Adrenal gland (tissue), 19 donors: ENCODE measurements at places on chromosomes 7 and 10. TPM values are rescaled to one million over a fixed set of nuclear protein-coding genes. Genes with fewer than 3 reads are reported as not detected.

DNA sequence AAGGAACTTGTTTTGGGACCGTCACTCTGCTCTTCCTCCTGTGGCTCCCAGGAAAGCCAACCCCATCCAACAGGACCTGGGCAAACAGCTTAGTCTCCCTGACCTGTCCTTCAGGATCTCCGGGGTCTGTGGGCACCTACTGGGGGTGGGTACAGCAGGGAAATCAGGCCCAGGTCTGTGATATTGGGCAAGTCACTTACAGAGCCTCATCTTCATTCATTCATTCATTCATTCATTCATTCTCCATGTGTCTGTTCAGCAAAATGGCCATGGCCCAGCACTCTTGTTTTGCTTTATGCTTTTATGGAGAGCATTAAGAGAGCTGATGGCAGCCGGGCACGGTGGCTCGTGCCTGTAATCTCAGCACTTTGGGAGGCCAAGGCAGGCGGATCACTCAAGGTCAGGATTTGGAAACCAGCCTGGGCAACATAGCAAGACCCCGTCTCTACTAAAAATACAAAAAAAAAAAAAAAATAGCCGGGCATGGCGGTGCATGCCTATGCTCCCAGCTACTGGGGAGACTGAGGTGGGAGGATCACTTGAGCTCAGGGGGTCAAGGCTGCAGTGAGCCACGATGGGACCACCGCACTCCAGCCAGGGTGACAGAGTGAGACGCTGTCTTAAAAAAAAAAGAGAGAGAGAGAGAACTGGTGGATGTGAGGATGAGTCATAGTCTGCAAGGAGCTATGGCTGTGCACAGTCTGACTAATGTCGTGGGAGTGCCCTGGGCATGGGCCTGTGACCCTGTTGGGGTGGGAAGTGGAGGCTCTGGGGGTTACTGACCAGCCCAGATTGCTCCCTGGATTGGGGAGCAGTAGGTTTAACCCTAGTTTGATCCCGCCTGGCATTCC lies 54.3 kb downstream of the CLIP2 start:
- peak; percentile 47 for DNase-seq

GRCh38 chr10:121600611-121601010 lies 2.4 kb upstream of the FGFR2 start:
- no peak for DNase-seq

GRCh38 chr10:20369863-20370736 lies 527.0 kb downstream of the NEBL start:
- no peak for DNase-seq

- DNase-seq = no peak
Measured at GRCh38 chr7:157827045-157827862, 490.4 kb downstream of the DNAJB6 start.

DNA sequence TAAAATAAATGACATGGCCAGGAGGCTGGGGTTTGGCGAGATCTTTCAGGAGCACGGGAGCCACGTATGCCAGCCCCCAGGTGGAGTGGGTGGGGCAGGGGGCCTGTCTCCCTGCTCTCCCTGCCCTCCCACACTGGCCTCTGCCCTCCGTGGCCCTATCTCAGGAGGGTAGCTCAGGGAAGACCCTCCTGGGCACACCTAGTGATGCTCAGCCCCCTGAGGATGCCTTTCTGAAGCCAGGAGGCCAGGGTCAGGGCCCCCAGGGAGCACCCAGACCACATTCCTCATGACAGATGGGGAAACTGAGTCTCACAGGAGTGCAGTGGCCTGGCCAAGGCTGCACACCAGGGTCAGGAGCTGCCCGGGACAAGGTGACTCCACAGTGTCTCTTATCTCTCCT lies 223.4 kb downstream of the ELFN1 start:
- DNase-seq = no peak

DNA sequence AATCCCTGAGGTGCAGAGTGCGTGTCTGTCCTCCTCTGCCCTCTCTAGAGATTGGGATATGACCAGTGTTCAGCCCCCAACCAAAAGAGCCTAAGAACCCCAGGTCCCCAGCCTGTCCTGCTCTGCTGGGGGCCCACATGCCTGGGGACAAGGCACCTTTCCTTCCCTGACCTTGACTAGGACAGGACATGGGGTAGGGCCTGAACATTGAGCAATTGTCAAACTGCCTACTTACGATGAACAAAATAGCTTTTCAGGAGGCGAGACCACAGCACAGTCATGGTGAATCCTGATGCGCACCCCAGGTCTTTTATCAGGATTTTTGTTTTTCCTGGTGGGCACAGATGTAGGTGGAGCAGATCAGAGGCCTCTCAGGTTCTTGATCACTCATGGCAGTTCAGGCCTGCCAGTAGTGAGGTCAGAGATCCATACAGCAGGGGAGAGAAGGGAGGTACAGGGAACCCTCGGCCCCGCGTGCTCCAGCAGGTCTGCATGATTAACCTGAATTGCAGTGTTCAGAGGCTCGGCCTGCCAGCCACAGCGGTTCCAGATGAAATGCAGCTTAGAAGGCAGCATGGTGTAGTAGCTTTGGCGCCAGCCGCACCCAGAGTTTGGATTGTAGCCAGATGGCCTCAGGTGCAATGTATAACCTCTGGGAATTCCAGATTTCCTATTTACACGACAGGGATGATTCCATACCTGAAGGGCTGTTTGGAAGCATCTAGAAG lies 191.3 kb downstream of the CUX1 start:
- DNase-seq = no peak

DNA sequence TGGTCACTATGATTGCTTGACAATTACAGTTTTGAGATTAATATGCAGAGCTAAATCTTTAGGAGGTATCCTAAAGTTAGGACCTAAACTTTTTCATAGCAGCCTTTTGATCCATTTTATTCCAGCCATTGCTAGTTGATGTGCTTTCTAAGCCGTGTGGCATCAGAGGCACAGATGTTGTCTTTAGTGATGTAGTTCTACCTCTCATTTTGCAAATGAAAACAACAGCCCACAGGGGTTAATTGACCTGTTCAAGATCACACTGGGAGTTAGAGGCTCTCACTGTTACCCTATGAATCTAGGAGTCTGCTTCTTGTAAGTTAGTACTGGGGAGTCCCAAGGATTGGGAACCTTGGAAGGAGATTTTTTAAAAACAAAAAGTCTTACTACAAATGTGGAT lies 10.6 kb downstream of the AUTS2 start:
- no peak for DNase-seq

DNA sequence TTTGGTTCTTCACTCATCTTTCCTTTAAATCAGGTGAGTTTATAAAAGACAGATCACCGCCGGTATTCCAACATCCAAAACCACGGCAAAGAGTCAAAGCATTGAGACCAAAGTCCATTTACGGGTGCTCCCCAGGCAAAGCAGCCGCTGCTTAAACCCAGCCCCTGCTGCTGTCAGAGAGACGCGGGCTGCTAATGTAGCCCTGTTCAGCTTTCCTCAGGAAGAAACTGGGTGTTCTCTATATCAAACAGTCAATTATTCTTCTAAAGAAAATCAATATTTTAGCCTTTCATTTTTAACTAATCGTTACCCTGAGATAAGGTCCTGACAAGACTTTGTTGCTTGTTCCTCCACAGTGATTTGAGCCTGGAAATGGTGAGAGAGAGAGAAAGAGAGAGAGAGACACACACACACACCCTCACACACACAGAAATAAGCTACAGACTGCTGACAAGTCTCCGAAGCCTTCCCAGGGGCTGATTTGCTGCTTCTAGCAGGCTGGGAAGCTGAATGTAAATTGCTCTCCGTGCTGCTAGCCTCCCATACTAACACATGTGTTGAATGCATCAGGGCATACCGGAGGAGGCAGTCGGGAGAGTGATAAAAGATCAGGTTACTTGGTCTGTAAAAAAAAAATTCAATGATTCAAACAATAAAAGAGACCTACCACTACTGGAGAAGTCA lies 183.0 kb upstream of the ANK3 start:
- DNase-seq = peak; percentile 26

GRCh38 chr10:77643795-77644468 lies 6.3 kb upstream of the KCNMA1 start:
- DNase-seq = peak; percentile 54

DNA sequence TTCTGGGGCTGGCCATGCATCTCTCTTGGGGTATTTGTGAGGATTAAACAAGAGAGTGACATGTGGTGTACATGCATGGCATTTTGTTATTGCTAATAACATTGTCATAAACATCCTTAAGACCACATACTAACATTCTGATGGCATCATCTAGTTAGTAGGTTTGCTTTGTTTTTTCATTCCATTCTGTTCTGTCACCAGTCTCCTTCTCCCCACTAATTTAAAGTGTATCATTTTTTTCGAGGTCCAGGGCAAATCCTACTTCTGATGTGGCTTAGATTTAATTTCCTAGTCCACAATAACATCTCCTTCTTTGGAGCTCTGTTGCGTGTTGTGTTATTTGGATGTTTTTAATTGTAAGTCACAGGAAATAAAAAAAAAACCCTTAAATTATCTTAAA lies 248.1 kb downstream of the LRMDA start:
- DNase-seq = no peak

DNA sequence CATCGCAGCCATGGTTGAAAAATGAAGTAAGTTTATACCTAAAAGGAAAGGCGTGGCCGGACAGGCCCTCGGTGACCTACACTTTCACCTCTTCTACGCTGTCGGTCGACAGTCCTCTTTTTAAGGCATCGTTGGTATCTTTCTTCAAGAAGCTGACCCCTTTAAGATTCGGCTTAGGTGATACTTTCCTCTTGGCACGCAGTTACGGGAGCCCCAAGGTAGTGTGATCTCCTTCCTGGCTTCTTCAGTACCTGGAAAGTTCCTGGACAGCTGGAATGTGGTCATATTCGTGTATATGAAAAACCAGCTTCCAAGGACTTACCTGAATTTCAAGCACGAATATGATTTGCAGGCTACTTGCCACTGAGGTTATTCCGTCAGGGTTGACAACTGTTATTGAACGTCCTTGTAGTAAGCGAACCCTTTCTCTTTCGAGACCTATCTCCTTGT lies 885 bp upstream of the SYPL1 start:
- no peak for DNase-seq

GRCh38 chr10:106942035-106942662 lies 222.4 kb downstream of the SORCS1 start:
- peak; percentile 16 for DNase-seq

The OR2A5 gene
- not detected for total RNA-seq

GRCh38 chr10:85976267-85976793 lies 390.3 kb downstream of the GRID1 start:
- no peak for DNase-seq

DNA sequence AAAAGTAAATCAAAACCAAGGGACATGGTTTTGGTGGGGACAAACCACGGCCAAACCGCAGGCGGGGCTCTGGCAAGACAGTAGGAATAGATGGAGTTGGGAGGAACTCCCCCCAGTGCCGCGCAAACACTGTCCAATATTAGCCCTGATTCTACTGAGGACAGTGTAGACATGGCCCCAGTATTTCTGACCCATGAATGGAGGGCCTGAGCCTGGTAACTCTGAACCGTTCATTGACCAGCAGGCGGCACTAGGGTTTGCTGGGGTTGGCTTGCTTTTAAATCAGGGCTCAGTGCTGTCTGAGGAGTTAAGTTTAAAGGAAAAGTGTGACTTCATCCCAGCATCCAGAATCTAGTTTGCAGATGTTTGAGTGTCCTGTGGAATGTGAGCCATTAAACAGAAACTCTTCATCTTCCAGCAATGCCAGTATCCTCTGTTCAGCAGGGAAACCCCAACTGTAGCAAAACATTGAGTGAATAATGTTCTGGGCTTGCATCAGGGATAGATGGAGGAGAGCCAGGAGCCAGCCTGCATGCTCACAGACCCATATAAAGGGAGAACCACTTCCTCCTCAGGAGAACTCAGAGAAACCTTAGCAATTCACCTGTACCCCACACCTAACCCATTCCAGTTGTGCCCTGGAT lies 147.4 kb upstream of the PRSS58 start:
- DNase-seq = no peak

- no peak for DNase-seq
Measured at GRCh38 chr7:50983850-50984249, 201.2 kb upstream of the GRB10 start.

DNA sequence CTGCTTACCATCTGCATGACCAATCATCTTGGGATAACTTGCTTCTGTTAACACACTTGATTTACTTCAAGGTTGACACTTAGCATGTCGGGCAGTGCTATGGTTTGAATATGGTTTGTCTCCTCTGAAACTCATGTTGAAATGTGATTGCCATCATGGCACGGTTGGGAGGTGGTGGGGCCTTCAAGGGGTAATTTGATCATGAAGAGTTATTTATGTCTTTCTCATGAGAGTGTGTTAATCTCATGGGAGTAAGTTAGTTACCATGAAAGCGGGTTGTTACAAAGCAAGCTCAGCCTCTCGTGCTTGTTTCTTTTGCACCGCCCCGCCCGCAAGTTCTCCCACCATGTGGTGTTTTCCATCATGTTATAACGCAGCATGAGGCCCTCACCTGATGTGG lies 163.6 kb downstream of the DOCK4 start:
- DNase-seq = no peak

DNA sequence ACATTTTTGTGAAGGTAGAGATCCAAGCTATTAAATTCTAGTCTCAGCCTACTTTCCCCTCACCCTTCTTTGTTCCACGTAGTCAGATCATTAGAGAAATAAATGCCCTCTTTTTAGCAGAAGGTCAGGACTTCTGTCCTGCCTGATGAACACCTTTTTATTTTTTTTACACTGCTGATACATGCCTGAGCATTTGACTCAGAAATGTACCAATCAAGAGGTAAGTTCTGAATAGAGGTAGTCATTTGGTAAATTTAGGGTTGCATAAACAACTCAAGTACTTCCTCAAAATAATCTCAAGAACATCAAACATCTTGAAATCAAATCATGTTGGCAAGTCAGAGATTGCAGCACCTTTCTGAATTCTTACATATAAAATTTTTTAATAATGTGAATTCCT lies 133.7 kb downstream of the MYO3A start:
- DNase-seq = no peak

DNA sequence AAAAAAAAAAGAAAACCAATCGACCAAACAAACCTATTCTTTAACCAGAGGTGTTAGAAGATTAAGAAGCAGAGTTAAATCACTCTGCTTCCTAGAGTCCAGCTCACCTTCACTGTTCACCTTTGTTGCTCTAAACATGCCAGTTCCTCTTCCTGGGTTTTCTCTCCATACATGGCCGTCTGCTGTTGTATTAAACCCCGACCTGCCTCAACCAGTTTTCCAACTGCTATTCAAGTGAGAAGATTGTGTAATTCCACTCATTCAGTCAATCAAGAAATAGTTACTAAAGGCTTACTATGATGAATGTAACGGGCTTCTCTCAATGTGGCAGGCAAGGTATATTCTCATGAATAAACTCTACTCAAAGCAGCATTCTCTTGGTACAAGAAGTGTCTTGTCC lies 8.8 kb downstream of the AASS start:
- no peak for DNase-seq

The CHN2 gene
- 8.8 TPM for total RNA-seq

GRCh38 chr7:22152690-22153089 lies 204.3 kb downstream of the RAPGEF5 start:
- no peak for DNase-seq

- DNase-seq = no peak
Measured at GRCh38 chr7:134300988-134301387, 15.7 kb downstream of the SLC35B4 start.

The C10orf67 gene
- 0.50 TPM for total RNA-seq

The ADRB1 gene
- 0.14 TPM for total RNA-seq
